Dermis blood vessel endothelial cell (primary cell): ENCODE measurements at places on chromosomes 3 and 15.

GRCh38 chr3:31530039-31530959, 2.4 kb upstream of the STT3B start:
- DNase-seq: no peak

GRCh38 chr15:66138096-66138783, 115.3 kb downstream of the MEGF11 start:
- DNase-seq: no peak

GRCh38 chr3:179695672-179696313, 43.0 kb downstream of the USP13 start:
- no peak for DNase-seq

DNA sequence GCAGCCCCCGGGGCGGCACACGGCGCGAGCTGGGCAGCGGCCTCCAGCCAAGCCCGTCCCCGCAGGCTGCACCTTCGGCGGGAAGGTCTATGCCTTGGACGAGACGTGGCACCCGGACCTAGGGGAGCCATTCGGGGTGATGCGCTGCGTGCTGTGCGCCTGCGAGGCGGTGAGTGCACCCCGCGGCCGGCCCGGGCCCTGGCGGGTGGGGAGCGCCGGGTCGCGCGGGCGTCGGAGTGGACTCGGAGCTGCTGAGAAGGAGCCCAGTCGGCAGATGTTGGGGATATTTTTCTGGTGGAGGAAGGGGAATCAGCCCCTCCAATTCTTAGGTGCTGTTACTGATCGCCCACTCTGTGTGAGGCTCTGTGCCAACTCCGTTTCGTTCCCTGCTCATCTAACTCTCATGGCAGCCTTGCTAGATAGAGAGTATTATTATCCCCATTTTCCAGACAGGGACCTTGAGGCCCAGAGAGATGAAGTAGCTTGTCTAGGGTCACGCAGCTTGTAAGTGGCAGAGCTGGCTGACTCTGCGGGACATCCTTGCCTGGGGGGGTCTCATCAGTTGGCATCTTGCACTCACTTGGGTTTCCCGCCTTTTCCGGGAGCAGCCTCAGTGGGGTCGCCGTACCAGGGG, 890 bp downstream of the CHRD start:
- DNase-seq: no peak
